ENCODE measurements at places on chromosomes 4 and X.

- no peak for DNase-seq
Observed at GRCh38 chr4:185602397-185602796, 67.1 kb upstream of the PDLIM3 start.

DNA sequence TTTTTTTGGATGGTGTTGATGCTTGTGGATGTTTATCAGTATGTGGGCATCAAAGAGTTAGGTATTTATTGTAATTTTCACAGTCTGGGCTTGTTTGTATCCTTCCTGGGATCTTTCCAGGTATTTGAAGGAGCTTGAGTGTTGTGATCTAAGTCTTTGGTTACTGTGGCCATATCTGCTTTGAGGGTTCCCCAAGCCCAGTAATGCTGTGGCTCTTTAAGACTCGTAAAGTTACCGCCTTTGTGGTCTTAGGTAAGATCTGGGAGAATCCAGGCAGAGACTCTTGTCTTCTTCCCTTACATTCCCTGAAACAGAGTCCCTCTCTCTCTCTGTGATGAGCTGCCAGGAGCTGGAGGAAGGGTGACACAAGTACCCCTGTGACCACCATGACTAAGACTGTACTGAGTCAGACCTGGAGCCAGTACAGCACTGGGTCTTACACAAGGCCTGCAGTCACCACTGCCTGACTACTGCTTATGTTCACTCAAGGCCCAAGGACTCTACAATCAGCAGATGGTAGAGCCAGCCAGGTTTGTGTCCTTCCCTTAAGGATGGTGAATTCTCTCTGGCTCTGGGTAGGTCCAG is 62.2 kb downstream of the FMR1NB start:
- no peak for DNase-seq

DNA sequence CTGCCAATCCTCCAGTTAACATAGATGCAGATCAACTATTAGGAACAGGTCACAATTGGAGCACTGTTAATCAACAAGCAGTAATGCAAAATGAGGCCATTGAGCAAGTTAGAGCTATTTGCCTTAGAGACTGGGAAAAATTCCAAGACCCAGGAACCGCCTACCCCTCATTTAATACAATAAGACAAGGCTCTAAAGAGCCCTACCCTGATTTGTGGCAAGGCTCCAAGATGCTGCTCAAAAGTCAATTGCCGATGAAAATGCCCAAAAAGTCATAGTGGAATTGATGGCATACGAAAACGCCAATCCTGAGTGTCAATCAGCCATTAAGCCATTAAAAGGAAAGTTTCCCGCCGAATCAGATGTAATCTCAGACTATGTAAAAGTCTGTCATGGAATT is 20.5 kb upstream of the TRIM61 start:
- no peak for DNase-seq

DNA sequence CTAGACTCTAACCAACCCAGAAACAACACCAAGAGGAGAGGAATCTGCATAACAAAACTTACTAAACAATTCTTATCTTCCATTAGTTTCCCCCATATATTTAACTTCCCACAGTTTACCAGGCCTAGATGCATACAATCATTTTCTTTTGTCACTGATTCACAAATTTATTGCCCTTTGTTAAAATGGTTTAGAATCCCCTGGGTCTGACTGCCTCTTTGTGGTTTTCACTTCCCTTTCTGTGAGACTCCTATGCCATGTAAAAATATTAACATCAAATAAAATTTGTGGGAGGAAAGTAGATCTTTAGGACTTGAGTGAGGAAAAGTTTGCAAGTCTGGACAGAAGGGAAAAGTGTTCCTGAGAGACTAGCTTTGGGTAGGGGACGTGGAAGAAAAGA is 393.8 kb upstream of the CNKSR2 start:
- DNase-seq, result no peak

DNA sequence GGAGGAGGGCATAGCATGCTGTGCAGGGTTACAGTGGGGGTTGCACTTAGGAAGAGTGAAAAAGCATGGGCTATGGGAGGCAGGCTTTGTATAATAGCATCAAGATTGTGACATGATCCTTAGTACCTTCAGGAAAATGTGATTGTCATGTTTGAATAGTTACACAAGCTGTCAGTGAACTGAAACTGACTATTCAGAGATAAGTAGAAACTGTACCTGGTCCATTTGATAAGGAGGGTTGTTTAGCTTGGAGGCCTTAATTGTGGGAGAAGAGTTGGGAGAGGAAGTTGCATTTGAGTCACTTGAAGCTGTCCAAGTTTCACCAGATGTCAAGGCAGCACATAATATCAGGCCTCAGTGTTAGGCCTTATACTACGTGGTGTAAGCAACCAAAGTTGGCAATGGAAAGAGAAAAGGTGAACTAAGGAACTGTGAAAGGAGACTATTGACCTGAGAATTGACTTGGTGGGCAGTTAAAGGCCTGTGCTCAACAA is 85.0 kb downstream of the TEX13C start:
- DNase-seq, result no peak

GRCh38 chrX:132216283-132216682 is 3.0 kb downstream of the RAP2C start:
- DNase-seq, result no peak

GRCh38 chr4:8016527-8016926 is 76.9 kb upstream of the AFAP1 start:
- no peak for DNase-seq

All from frontal cortex (tissue), 4 donors.